Activated CD4-positive, CD25-positive, alpha-beta regulatory T cell treated with anti-CD3 and anti-CD28 coated beads, Interleukin-2, amount 50 U/mL, for 72 hours (primary cell): ENCODE measurements at places on chromosomes 12 and 14.

DNA sequence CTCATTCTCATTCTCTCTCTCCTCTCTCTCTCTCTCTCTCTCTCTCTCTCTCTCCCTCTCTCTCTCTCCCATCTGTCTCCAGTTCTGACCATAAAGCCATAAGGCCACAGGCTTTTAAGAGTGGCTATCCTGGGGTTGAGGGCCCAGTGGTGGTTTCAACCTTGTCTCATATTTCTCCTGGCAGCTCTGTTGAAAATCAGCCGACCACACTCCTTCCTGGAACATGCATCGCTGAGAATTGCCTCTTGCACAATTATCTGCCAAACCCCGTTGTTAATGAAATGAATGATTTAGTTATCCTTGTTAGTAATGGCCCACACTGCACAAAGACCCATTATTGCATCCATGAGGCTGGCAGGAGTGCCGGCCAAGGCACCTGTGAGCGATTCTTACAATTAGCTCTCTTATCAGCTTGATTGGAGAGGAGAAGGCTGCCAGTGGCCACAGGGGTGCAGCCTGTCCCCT lies 30.4 kb upstream of the KCNA5 start:
- no peak for DNase-seq

- DNase-seq = no peak
These were observed 163.5 kb downstream of the KITLG start for GRCh38 chr12:88416786-88417185.

DNA sequence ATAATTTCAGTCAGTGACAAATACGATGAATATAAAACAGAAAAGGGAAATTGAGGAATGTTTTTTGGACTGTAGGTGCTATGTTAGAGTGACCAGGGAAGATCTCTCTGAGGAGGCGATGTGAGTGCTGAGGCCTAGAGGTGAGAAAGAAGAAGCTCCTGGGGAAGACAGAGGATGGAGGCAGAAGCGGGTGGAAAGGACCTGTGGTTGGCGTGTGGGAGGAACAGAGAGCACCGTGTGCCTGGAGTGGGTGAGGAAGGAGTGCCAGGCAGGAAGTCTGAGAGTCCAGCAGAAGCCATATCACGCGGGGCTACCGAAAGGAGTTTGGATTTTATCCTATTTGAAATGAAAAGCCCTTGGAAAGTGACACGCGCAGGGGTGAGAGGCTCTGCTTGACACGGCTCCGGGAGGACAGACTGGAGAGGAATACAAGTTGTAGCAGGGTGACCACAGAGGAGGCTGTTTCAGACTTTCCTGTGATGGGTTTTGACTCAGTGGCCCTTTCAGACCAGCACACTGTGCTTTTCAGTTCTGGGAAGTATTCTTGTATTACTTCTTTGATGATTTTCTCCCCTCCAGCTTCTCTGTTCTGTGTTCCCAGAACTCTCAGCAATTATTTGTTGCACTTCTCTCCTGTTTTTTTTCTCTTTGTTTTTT lies 96.9 kb downstream of the VRK1 start:
- DNase-seq = no peak

- no peak for DNase-seq
These were observed 69.8 kb downstream of the ATG14 start for GRCh38 chr14:55341781-55342180.

DNA sequence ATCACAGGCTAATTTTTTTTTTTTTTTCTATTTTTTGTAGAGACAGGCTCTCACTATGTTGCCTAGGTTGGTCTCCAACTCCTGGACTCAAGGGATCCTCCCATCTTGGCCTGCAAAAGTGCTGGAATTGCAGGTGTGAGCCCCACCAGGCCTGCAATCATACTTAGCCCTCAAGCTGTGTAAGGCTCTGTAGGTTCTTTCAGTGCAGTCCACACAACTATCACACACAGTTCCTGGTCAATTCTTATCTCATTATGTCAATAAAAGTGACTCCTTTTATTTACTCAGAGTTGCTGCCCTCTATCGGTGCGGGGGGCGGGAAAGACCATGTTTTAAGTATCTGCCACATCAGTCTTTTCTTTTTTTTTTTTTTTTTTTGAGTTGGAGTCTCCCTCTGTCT lies 29.0 kb downstream of the SLC2A3 start:
- DNase-seq = no peak

- no peak for DNase-seq
These were observed 409.3 kb downstream of the BCAT1 start for GRCh38 chr12:24539646-24540045.

DNA sequence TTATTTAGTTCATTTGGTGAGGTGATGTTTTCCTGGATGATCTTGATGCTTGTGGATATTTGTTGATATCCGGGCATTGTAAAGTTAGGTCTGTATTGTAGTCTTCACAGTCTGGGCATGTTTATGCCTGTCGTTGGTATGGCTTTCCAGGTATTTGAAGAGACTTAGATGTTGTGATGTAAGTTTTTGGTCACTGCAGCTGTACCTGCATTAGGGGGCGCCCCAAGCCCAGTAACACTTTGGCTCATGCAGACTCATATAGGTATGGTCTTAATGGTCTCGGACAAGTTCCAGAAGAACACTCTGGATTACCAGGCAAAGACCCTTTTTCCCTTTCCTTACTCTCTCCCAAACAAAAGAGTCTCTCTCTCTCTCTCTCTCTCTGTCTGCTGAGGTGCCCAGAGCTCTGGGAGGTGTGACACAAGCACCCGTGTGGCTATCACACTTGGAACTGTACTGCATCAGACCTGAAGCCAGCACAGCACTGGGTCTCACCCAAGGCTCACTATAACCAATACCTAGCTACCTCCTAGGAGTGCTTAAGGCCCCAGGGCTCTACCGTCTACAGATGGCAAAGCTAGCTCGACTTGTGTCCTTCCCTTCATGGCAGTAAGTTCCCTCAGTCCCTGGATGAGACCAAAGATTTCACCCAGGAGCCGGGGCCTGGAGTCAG lies 425.8 kb upstream of the ATXN7L3B start:
- no peak for DNase-seq

GRCh38 chr14:61335671-61336275 lies 14.4 kb downstream of the PRKCH start:
- no peak for DNase-seq

- no peak for DNase-seq
These were observed 266.4 kb downstream of the KCNH5 start for GRCh38 chr14:62778852-62779251.

DNA sequence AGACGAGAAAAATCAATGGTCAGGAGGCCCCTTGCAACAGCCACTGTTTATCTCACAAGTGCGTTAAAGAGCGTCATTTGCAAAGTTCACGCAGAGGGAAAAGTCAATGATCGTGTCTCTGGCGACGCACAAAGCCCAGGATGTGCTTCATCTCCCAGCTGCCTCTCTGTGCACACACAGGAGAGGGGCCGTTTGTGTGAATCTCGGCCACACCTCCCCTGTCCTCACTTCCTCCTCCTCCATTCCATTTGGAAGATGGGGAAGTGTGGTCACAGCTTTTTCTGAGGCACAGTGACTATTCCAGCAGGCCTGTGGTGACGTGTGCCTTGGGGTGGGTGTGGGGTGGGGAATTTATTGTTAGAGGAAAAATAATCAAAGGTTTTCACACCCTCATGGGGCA lies 90.4 kb downstream of the RBM19 start:
- DNase-seq = no peak

GRCh38 chr14:73842851-73843250 lies 8.8 kb upstream of the PTGR2 start:
- no peak for DNase-seq

- DNase-seq = no peak
These were observed 679 bp downstream of the BDKRB2 start for GRCh38 chr14:96205059-96205977.

DNA sequence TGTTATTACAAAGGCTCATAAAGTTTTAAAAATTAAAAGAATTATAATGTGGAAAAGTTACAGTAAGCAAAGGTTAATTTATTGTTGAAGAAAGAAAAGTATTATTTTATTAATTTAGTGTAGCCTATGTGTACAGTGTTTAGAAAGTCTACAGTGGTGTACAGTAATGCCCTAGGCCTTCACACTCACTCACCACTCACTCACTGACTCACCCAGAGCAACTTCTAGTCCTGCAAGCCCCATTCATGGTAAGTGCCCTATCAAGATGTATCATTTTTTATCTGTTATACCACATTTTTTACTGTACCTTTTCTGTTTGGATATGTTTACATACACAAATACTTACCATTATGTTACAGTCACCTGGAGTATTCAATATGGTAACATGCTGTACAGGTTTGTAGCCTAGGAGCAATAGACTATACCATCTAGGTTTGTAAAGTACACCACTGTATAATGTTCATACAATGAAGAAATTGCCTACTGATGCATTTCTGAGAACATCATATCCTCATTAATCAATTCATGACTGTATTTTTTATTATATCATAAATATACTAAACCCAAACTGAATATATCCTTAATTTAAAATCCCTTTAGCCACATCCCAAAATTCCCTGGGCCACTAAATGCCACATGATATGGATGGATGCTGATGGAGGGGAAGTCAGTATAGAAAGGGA lies 43.6 kb upstream of the NID2 start:
- DNase-seq = no peak

DNA sequence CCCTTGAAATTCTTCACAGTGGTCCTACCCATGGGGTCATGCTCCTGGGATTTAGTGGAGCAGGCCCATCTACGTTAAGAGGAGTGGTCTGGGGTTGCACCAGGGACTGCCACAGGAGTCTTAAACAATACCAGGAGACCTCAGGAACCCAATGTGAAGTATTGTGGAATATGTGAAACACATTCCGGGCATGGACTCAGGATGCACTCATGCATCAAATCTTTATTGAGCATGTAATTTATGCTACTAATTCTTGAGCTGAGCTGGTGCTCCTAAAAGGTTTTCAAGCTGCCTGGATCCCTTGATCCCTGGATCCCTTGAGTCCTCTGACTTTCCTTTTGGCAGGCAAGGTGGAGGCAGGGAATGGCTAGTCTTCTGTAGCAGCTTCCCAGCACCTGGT lies 8.8 kb downstream of the SERPINA10 start:
- no peak for DNase-seq

GRCh38 chr12:124570810-124571209 lies 3.4 kb upstream of the NCOR2 start:
- DNase-seq = no peak

- no peak for DNase-seq
These were observed 166.5 kb downstream of the MSRB3 start for GRCh38 chr12:65444996-65445395.

DNA sequence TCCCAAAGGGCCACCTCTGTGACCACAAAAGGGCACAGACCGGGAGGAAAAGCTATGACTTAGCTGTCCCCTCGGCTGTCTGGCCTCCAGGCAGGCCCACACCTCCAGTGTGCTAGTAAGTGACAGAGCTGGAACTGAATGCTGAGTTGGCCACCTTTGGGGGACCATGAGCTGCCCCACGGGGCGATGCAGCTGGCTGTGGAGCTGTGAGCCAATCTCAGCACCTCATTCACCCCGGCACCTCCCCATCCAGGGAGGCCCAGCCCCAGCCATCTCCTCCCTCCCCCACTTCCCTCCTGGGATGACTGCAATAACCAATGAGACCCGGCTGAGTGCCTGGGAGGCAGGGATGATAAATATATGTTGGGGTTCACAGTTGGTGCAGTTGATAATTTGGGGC lies 12.2 kb upstream of the TESC start:
- DNase-seq = no peak

DNA sequence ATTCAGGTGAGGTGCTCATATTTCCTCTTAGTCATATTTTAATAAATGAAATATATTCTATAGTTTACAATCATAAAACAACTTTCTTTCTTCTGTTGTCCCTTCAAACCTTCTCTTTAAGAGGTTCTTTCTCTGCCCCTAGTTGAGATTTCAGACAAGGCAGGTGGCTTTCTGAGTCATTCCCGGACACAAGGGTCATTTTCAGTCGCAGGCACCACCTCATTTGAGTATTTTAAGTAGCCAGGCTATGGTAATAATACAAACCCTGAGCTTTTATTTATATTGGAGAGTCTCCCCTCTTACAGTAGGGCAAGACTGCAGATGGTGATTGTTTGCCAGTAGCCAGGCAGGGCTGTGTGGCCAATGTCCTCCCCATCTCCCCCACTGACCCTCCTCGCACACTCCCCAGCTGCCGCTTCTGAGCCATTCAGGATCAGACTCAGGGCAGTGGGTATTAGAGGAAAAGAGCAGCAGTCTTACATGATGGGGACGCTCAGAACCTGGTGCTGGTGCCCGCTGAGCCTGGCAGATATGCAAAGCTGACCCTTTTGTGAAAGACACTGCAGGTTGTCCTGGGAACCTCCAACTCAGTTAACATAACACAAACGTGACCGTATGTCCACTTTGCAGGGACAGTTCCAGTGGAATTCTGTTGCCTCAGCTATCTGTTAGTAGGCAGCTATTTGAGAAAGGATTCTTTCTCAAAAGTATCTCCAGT lies 101.1 kb upstream of the BCL2L14 start:
- no peak for DNase-seq

DNA sequence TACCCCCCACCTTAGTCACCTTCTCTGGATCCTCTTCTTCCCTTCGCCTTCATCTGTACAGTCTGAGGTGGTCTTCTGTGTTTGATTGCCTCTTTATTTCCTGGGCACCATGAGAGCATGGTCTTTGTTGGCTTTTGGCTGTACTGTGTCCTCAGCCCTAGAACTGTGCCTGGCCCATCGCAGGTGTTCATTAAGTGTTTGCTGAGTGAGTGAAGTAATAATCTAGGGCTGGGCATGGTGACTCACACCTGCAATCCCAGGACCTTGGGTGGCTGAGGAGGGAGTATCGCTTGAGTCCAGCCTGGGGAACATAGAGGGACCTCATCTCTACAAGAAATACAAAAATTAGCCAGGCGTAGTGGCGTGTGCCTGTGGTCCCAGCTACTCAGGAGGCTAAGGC lies 13.9 kb downstream of the ALDH2 start:
- DNase-seq = no peak

DNA sequence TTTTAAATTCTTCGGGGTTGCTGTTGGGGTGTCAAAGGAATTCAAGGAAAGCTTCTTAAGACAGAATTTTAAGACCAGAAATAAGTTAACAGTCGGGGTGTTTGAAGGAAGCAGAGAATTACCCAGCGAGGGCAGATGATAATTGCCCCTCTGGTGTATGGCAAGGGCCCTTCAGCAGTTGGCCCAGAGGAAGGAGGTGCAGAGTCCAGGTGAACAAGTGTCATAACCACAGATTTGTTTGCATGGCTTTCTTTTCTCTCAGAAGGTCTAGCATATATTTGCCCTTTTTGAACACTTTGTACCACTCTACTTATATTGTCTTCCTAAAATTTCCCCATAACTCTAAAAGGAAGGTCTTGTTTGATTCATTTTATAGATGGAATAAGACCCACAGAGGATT lies 1.8 kb downstream of the PDE6H start:
- no peak for DNase-seq
